ENCODE measurements at places on chromosomes 7 and 10.

DNA sequence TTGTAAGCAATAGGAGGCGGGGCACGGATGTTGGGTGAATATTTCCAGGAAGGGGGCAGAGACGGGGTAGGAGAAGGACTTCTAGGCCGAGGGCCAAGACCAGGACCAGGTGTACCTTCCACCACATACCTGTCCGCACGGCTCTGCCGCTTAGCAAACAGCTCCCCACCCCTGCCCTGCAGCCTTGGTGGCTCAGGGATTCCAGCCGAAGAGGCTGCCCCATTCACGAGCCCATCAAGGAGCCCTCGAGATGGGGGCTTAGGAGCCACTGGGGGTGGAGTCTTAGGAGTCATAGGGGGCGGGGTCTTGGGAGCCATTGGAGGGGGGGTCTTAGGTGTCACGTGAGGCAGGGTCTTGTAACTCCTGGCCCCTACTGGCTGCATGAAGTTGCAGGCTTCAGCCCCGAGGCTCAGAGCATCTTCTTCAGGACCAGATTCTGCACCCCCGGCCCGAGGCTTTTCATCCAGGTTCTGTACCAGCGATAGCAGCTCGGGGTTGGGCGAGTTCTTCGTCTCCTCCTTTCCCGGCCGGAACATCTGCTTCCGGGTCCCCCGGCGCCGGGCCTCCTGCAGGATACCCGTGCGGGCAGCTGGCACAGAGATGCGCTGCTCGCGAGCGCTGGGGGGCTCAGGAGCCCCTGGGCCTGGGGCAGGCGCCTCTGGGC lies 6.1 kb upstream of the MYOZ1 start:
- DNase-seq, result peak; percentile 26

DNA sequence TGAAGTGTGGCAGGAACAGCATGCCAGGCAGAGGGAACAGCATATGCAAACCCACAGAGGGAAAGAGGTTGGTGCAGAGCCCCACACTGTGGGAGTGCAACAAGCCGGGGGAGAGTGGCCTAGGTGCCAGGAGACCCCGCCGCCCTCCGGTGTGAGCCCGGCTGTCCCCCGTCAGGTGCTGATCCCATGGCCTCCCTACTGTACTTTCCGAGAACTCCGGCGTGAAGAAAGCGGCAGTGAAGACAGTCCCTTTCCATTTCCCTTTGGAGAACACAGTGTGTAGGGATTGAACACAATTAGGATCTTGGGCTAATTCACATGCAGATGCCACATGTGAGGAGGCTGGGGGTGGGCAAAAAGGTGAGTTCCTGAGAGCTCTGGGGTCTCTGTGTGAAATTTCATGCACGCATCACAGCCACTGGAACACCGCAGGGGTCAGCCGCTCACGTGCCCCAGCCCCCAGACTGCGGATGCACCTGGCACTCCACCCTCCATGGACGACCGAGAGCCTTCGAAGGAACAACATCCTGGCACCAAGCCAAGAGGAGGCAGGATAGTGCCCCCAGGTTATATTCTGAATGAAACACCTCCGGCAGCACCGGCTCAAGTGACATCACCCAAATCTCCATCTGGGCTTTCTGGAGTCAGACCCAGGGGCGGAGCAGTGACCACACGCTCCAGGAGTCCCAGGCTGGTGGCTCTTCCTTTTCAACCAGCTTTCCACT lies 82.1 kb upstream of the PPP2R2D start:
- DNase-seq, result no peak

DNA sequence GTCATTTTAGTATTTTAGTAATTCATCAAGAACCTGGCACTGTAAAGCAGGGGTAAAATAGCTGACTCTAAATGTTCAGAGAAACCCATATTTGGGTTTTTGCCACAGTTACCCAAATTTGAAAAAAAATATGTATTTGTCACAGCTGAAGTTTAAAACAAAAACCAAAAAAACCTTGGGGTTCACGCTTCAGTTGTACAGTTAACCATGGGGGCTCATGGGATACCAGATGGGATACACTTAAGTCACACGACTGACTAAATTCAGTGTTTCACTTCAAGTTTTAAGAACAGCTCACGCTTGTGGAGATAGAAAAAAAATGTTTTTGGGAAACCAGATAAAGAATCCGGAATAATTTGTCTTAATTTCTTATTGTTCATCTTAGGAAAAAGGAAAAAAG lies 2.1 kb downstream of the ARL3 start:
- no peak for DNase-seq

GRCh38 chr7:16044645-16045044 lies 358.2 kb upstream of the MEOX2 start:
- DNase-seq, result no peak

- DNase-seq, result no peak
These were observed 312.5 kb downstream of the PPP1R3A start for GRCh38 chr7:113606325-113606724.

DNA sequence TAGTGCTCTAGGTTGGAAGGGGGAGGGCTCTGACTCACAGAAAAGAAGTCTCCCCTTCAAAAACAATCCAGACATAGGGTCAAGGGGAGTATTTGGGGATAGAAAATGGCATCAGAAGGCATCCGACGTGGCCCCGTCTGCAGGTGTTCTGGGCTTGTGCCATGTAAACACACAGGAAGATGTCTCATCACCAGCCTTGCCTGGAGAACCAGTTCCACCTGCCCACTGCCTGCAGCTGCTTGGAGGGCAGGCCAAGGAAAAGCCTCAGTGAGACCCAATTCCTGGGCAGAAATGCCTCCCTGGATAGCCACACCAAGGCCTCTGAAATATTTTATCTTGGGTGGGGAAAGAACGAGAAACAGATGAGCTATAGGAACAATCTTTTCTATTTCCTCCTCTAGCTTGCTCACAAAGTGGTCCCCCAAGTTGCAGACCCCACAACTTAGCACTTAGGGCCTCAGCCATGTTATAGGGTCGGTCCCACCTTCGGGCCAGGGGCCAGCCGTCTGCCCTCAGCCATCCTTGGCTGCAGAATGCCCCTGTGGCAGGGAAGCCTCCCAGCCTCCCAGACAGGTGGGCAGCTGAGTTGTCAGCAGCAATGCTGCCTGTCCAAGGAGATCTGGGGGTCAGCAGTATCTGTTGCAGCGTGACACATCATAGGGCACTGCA lies 54.3 kb upstream of the ECHDC3 start:
- no peak for DNase-seq

GRCh38 chr7:36819639-36820038 lies 95.3 kb upstream of the AOAH start:
- DNase-seq, result no peak

DNA sequence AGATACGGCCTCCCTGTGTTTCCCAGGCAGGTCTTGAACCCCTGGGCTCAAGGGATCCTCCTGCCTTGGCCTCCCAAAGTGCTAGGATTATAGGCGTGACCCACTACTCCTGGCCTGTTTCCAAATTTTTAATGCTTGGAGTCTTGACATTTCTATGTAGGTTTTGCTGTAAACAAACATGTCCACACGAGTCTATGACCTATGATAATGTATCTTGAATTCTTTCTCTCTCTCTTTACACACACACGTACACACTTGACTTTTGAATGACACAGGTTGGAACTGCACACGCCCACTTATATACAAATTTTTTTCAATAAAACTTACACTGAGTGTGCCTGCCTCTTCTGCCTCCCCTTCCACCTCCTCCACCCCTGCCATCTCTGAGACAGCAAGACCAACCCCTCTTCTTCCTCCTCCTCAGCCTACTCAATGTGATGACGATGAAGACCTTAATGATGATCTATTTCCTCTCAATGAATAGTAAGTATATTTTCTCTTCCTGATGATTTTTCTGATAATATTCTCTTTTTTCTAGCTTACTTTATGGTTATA lies 44.1 kb upstream of the LAMB1 start:
- DNase-seq, result no peak

DNA sequence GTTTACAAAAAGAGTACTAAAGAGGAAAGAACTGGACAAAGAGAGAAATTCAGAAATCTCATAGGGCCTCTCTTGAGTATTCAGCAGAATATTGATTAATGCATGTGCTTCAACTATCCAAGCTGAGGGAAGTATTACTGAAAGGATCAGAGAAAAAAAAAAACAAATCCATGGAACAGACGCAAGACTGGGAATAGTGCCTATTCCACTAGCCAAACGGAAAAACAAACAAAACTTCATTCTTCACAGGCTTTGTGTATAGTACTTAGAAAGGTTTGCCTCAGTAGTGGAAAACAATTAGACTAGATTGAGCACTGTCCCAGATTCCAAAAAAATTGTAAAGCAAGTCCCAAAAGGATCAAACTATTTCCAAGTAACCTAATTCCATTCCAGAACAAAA lies 106.2 kb downstream of the TFEC start:
- DNase-seq, result no peak

DNA sequence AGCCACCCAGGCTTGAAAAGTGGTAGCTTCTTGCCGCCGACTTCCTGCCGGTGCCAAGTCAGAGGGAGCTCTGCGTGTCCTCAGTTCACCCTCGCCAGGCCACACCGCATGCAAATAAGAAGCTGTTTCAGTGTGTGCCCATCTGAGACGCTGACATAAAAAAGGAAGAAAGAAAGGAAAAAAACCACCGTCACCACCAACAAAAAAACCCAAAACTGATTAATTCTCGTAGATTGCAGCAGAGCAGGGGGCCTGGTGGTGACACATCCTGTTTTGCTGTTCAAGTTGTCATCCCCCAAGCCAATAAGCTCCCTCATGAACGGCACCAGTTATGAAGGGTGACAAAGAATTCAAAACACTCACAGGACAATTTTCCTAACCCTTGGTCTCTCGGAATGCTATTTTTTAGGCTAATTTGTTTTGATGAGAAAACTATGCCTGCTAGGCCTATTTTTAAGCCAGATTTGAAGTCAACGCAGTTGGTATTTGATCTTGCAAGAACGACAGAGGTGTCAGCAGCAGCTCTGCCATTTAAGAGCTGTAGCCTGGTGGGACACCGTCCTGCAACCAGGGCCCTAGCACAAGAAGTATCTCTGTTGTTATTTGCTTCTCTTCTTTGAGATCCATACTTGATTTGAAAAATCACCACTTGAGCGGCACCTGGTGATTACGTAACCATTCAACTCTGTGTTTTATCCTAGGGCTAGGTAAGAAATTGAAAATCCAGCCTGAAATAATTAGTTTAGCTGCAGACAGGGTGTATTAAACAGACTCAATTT lies 145.6 kb downstream of the PFKFB3 start:
- DNase-seq, result peak; percentile 16

GRCh38 chr10:90575125-90575524 lies 282.7 kb downstream of the HTR7 start:
- DNase-seq, result no peak

GRCh38 chr10:63770523-63770922 lies 249.3 kb downstream of the REEP3 start:
- no peak for DNase-seq

All from foreskin fibroblast (primary cell).